ENCODE measurements at places on chromosomes 4 and X.
A peak's percentile ranks its signal among the peaks of the same experiment; 100 is the strongest.

- no peak for DNase-seq
Measured at GRCh38 chrX:107968623-107969022, 13.5 kb downstream of the TEX13B start.

- no peak for DNase-seq
Measured at GRCh38 chr4:133637161-133637560, 488.1 kb downstream of the PCDH10 start.

DNA sequence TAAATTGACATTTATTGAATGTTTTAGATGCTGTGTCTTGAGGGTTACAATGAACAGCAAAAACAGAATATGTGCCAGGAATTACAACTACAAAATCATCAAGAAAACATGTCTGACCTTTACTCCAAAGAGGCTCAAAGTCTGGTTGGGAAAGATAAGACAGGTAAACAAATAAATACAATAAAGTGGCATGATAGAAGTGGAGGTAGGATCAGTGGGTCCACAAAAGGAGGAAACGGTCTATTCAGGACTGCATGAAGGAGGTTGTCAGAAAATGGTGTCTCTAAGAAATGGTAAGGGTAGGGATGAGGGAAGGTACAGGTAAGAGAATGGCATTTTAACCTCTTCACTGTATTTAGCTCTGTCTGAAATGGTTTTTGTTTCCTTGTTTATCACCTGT is 3.8 kb downstream of the ARHGEF38 start:
- DNase-seq: no peak

DNA sequence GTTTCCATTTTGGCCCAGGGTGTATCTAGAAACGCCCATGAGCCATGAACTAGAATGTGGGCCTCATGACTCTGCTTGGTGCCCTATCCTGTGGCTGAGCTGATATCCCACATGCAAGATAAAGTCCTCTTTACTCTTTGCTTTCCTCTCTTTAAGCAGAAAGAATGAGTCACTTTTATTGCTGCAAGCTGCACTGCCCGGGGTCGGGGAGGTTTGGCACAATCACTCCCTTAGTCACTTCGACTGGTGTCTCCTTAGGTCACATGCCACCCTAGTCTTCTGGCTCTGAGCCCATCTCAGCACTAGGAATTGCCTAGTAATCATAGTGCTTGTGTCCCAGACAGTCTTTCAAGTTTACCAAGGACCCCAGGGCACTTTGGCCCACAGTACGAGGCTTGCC is 75.1 kb upstream of the CXorf66 start:
- DNase-seq: no peak

GRCh38 chr4:90403781-90404180 is 276.6 kb downstream of the CCSER1 start:
- no peak for DNase-seq

- no peak for DNase-seq
Measured at GRCh38 chr4:74042681-74043080, 4.2 kb upstream of the CXCL3 start.

- no peak for DNase-seq
Measured at GRCh38 chr4:143089291-143089690, 95.4 kb upstream of the USP38 start.

- DNase-seq: no peak
Measured at GRCh38 chr4:39730072-39730471, 32.1 kb downstream of the UBE2K start.

GRCh38 chrX:19750028-19750782 is 137.2 kb downstream of the SH3KBP1 start:
- no peak for DNase-seq

DNA sequence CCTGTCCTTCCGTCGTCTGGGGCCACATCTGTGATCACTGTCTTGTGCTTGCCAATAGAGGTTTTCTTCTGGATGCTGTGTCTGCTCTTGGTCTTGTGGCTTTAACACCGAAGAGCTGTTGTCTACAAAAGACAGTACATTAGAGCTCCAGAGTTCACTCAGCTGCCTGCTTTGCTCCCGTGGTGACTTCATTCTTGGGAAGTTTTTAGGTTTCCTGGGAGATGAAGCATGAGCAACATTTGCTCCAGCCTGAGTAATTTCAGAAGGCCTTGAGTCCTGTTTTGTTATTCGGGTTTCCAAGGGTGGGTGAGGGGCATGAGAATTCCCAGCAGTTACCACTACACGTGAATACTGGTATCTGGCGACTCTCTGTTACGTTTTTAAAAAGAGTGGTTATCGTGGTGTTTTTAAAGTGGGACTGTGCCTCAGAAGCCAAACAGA is 189.2 kb downstream of the SHROOM3 start:
- peak; percentile 57 for DNase-seq

GRCh38 chr4:188984518-188984917 is 845.3 kb downstream of the TRIML1 start:
- DNase-seq: no peak

DNA sequence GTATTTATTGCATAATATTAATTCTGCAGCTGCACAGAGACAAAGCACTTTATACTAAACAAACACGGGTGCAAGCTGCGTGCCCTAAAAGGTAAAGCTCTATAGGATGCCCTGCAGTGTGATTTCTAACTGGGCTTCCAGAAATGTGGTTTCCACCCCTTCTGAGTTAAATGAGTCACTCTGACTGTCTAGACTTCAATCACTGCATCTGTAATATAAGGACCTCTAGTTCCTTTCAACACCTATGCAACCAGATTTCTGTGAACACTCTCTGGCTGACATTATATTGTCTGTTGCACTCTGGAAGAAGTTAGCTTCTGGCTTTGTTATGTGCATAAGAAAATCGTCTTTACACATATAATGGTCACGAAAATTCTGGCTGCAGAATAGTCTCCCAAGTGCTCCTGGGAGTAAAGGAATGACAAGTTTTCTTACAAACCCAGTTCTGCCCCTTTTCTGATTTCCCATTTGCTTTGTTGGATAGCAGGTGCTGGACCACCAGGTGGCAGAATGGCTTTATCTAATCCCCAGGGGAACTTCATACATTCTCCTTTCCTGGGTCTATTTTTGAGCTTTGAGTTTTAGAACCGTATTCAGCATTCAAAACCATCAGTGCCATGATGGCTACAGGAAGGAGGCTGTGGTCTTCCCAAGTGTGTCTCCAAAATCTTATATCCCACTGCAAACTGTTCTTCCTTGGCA is 842.2 kb downstream of the STIM2 start:
- no peak for DNase-seq

DNA sequence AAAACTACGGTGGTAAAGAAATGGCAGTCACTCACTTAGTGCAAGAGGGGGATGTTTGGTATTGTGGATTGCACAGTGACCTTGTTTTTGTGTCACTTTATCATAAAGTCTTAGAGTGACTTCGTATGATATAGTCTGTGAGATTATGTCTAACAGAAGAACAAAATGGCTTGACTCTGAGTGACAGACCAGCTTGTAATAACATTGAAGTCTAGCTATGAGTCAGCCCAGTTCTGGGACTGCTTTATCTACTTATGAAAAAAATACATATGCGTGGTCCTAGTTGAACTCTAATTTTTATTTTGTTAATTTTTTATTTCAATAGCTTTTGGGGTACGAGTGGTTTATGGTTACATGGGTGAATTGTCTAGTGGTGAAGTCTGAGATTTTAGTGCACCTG is 20.0 kb downstream of the DCLK2 start:
- no peak for DNase-seq

DNA sequence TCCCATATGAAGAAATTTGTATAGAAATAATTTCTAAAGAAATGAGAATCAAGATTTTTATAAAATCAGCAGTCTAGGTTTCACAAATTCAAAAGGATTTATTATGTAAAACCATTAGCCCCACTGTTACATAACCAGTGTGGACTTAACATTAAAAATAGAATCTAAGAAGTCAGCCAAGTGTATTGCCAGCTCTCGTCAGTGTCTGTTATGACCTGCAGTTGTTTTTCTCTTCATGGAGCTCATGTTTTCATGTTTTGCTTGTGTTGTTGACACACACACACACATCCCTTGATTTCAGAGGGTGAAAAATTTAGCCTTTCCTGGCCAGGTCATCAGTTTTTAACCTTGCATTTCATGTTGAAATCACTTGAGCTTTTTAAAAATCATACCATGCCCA is 39.5 kb downstream of the USP38 start:
- no peak for DNase-seq

DNA sequence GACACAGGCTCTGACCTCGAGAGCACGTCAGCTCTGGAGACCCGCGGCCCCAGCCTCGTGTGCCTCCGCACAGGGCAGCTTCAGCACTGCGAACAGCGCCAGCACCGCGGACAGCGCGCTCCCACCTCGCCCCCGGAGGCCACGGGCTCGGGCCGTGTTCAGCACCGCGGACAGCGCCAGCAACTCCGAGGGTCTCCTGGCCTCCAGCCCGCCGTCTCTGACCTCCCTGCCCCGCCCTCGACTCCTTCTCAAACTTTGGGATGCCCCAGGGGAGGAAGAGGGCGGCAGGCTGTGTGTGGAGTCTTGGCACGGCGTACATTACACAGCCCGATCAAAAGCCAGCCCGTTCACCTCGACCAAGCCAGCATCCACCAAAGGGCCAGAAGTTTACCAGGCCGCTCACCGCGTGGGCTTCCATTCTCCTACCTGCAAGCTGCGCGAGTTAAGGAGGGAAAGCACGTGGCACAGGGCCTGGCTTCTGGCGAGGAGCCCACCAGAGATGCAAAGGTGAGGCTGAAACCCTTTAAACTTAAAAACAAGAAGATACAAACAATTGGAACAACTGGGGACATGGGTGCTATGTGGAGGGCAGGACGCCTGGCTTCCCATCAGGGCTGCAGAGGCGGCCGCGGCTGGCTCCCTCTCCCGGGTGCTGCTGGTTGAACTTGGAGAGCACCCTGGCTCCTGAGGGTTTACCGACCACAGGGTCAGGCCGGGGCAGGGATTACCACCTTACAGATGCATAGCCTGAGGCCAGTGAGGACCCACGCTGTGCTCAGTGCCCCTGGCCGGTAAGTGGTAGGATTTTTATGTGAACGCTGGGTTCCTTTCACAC is 4.5 kb upstream of the NKX1-1 start:
- no peak for DNase-seq

- DNase-seq: no peak
Measured at GRCh38 chr4:74174941-74175340, 17.0 kb downstream of the MTHFD2L start.

- no peak for DNase-seq
Measured at GRCh38 chr4:4259484-4260100, 11.6 kb upstream of the TMEM128 start.

GRCh38 chrX:112851806-112852205 is 11.2 kb upstream of the AMOT start:
- no peak for DNase-seq

DNA sequence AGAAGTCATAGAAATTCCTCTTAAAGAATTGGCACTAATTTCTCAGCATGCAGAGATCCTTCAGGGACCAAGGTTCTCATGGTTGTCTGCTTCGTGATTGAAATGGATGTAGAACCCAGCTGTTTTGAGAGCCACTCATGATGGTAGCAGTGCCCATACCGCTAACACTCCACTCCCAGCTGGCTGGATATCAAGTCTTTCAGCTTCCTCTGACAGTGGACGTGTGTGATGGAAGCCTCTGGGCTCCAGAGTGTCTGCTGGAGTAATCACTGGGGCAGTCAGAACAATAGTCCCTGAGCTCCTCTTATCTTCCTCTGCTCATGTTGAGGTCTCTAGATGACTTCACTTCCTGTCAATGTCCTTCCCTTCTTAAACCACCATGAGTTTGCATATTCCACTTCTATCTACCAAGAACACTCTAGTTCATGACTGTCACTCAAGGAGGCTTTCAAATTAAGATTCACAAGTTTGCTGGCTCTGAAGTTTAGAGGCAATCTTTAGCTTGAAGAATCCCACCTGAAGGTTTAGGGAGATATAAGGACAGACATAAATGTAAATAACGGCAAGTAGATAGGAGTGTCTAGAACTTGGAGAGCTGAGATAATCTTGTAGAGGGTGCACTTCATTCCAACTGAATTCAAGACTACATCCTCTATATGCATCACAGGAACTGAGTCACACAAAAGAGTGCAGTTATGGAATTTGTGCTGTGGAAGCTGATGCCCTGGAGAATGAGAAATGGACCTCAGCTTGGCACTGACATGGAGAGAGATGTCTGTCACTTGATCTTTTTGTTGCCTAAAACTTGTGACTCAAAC is 64.5 kb upstream of the WDR1 start:
- DNase-seq: no peak

- no peak for DNase-seq
Measured at GRCh38 chr4:43481526-43481925, 589.0 kb downstream of the GRXCR1 start.

DNA sequence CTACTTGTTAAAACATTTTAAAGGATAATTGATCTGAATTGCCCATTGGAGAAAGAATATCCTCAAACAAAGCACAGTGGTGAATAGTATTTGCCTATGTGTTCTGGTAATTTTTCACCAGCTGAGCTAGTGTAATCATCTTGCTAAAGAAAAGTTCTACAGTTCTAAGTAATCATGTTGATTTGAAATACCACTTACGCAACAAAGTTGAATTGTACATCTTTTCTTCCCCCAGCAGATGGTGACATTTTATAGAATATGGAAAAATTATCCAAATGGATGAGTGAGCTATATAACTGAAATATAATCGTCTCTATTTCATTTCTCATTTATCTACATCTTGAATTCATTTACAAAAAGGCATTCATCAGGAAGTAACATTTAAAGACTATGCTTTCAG is 9.7 kb upstream of the ZNF674 start:
- DNase-seq: no peak

DNA sequence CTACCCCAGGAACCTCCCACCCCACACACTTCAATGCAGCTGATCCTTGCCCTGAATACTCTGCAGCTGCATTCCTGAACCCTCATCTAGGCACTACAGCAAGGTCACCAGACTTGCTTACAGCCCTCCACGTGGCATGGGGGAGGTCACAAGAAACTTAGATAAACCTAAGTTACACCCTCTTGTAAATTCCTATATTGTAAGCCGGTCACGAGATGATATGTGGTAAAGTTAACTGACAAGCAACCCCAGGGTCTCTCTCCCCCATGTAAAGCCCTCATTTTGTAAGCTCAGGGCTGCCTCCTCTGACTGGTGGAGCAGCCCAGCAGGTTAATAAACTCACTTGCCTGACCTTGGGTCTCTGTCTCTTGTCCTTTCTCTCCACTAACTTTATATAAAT is 570.7 kb downstream of the PCDH7 start:
- no peak for DNase-seq

GRCh38 chrX:106862972-106863688 is 40.0 kb downstream of the RIPPLY1 start:
- DNase-seq: no peak

DNA sequence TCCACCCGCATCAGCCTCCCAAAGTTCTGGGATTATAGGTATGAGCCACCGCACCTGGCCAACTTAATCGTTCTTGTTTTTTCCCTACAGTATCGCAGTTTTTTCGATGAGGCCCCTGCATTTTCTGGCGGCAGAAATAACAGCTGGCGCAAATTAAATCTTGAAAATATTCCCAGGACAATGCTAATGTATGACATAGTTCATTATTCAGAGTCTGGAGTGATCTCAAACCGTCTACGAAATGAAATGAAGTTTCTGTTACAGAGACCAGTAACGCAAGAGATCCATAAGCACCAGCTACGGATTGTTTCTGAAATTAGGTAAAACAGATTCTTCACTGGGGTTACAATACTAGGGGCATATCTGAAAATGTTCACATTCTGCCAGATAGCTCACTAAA is 27.3 kb downstream of the CXorf58 start:
- no peak for DNase-seq

- no peak for DNase-seq
Measured at GRCh38 chr4:54843946-54844345, 186.2 kb downstream of the KIT start.
